Neural progenitor cell (in vitro differentiated cells): ENCODE measurements at places on chromosomes 12 and 14.

DNA sequence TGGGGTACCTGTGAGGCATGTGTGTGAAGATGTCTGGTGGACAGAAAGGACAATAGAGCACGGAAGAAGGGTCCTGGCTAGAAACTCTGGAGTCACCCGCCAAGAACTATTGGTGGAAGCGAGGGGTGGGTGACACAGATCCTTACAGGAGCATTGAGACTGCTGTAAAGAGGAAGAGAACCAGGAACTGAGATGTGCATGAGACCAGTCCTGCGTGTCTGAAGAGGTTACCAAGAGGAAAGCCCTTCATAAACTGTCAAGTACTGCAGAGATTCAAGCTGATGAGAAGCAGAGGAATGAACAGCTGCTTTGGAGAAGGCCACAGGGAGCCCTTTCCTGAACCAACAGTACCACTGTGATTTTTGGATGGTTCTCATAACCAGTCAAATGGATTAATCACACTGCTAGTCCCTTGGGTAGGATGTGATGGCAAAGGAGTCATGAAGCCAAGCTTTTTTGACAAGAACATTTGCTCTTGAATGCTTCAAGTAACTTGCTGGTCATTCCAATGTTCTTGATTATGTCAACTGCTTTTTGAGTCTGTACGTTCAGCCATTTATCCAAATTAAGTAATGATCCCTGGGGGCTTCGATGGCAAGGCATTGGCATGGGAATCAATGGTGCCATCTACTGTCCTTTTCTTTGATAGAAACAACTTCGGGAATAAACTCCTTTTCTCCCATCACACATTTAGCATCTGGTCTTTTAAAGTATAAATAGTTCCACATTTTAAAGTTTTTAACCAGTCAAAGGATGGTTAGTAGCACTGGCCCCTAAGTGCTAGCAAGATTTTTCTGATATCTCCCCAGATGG is 42.9 kb downstream of the GPR135 start:
- peak; percentile 19 for DNase-seq

GRCh38 chr12:76836633-76837032 is 42.2 kb downstream of the CSRP2 start:
- DNase-seq = no peak

DNA sequence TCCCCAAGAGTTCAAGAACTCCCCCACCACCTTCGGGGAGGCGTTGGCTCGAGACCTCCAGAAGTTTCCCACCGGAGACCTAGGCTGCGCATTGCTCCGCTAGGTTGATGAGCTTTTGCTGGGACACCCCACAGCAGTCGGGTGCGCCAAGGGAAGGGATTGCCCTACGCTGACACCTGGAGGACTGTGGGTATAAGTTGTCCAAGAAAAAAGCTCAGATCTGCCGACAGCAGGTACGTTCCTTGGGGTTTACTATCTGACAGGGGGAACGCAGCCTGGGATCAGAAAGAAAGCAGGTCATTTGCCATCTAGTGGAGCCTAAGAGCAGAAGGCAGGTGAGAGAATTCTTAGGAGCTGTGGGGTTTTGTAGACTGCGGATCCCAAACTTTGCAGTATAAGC is 98.8 kb downstream of the FRMD6 start:
- DNase-seq = peak; percentile 28

DNA sequence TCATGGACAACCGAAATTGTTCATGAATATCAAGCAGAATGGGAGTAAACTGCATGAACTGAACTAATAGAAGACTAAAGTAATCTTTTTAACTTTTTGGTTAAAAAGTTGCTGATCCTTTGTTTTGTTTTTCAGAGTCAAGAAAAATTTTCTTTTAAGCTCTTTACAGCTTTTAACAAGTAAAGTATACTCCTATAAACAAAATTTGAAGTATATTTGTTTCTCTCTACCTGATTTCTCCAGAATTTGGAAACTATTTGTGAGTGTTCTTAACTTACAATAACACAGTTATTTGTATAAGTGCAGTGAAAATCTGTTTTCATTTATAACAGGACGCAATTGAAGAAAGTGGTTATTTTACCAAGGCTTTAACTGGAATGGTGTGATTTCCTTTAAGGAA is 12.2 kb upstream of the LRRK2 start:
- no peak for DNase-seq

DNA sequence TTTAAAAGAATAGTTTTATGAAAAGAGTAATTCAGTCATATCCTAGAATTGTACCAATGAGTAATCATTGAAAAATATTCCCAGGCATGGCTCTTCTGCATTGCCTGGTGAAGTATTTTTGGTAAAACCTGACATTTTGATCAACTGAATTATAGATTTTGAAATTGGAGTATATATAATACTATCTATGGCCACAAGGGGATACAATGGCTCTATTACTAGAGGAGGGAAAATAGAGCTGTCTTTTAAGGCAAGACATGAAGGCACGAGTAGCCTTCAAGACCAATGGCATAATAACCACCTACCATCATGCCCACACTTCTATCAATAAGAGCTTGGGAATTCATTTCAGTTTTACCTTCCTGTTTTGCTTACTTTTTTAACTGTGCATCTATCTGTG is 1241.4 kb upstream of the TMEM132C start:
- DNase-seq = no peak

DNA sequence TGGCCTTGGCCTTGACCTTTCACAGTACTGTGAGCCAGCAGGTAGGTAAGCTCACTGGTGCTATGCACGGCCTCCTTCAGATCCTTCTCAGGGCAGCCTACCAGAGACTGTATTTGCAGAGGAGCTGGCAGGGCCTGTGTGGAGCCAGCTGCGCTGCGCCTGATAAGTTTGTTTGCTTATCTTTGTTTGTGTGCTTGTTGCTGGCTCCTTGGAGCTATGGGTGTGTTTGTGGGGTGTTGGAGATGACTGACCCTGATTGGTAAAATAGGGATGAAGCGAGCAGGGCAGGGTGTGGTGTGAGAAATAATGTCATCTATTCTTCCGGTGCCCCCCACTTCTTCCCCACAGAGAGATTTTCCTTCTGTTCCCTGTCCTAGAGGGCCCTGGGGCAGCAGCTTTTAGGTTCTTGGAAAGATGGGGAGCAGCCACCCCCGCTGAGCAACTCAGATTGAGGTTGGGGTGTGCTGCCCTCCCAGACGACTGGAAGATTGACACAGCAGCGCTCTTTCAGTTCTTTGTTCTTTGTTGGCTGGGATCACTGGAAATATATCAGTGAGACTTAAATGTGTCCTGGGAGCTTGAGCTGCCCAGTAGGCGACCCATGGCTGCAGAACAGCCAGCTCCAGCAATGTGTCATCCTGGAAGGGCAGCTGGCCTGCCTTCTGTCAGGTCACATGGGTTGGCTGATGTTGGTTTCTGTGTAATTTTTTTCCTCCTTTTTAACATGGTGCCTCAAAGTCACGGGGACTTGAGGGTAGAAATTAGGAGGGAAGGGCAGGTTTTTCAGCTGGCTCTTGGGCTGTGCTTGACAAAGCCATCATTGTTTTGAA is 19.6 kb downstream of the MLXIP start:
- DNase-seq = no peak

- DNase-seq = no peak
Measured at GRCh38 chr14:88791252-88791621, 1.5 kb downstream of the EML5 start.

DNA sequence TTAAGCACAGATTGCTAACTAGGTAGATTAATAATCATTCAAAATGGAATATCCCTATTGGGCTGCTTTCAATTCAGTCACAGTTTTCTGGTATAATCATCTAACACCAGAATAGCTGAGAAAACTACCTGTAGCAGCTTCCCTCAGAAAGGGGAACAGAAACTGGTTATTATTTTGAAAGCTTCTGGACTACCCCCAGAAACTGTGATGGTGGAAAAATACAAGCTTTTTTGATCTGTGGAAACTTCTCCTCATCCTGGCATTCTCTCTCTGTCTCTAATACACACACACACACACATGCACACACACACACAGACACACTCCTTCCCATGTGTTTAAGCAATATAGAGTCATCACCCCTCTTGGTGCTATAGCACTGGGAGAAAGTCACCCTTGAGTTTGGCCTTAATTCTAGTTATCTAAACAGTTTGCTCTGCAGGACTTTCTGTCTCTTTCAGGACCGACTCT is 251.5 kb upstream of the LMO3 start:
- no peak for DNase-seq

GRCh38 chr12:22355011-22355580 is 20.6 kb upstream of the ST8SIA1 start:
- no peak for DNase-seq

DNA sequence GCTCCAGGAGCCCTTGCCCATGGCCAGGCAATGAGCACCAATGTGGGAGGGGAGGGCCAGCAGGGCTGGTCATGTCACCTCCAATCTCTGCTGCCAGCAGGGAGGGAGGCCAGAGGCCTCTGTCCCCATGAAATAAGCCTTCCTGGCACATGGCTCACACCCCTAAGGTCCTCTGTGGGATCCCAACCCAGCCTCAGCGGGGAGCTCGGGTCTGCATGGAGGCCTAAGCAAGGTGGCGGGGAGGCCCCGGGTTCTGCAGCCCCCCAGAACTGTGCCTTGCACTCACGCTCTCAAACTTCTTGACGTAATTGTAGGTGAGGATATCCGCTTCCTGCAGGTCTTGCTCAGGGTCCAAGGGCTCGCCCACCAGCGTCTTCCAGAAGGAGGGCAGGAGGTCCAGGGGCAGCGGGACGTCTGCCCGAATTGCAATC is 41.7 kb downstream of the TRAFD1 start:
- no peak for DNase-seq

- DNase-seq = peak; percentile 20
Measured at GRCh38 chr14:58769011-58769643, 131.4 kb downstream of the DACT1 start.

DNA sequence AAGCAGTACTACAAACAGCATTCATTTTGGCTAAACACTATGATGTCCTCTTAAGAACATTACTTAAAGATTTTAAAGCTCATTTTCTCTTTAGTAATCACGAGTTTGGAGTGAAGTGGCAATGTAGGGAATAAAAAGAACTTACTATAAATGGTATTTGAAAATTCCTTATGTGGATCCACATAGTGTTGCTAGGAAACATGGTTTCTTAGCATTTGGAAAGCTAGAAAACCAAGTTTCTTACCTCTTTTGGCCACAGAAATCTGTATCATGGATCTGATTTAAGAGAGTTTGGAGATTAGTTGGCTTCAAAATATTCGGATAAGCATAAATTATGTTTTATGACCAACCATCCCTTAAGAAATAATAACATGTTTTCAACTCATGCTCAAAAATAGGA is 337.7 kb upstream of the GARIN6 start:
- no peak for DNase-seq

GRCh38 chr12:2613326-2614073 is 181.3 kb upstream of the FKBP4 start:
- no peak for DNase-seq

- DNase-seq = no peak
Measured at GRCh38 chr12:46657453-46658411, 168.1 kb downstream of the SLC38A4 start.

- DNase-seq = no peak
Measured at GRCh38 chr12:88325076-88325815, 183.1 kb downstream of the TMTC3 start.

DNA sequence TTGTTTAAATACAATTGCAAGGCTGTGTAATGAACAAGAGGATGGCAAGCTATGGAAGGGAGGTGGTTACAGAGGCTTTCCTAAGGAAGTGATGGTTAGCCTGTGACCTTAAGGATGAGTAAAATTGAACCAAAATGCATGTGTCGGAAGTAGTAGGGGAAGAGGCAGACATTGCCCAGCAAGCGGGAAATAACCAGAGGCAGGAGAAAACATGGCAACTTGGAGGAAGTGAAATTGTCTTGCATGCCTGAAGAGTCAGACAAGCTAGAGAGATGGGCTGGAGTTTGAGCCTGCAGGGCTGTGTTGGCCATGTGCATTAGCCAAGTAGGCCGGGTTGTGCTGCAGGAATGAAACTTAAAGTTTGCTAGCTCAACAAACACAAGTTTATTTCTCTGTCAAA is 96.2 kb downstream of the BTG1 start:
- DNase-seq = no peak

DNA sequence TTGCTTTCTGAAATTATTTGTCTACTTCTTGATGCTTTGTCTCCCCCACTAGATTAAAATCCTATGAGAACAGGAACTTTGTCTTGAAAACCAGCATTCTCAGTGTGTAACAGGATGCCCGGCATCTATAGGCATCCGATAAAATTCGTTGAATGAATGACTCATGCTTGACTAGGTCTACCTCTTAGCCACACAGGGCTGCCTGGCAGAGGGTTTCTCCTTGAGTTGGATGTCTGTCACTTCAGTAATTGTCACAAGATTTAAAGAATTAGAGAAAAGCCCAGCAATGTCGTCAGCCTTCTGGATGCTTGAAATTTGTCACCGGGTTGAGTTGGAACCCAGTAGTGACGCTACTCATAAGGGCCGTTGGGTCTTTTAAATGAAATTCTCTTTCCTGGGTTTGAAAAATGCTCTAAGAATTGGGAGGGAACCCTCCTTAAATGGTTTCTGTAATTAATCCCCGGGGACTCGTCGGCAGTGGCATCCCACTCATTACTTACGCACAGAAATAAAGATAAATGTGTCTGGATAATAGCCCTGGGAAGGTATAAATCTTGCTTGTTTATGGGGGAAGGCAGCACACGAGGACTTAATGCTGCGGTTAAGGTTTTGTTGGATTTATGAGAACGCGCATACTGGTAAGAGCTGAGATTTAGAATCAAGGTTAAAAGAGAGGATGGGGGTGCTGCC is 194.1 kb downstream of the AACS start:
- DNase-seq = no peak

GRCh38 chr12:118430516-118430915 is 54.2 kb downstream of the SUDS3 start:
- DNase-seq = no peak

DNA sequence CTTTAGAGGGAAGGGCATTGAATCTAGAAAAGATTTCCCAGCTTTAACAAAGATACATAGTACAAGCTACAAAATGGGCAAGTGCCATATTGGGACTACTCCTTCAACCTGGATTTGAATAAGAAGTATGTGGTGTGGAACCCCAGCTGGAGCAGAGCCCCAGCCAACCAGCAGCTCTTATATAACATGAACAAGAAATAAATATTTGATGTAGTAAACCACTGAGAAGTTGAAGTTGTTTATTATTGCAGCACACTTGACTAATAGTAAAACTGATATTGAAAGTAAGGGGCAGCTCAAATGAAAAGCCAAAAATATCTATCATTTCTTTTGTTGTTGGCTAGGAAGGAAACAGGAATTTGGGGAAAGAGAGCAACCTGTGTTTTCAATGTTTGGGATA is 701.8 kb downstream of the TMTC2 start:
- no peak for DNase-seq

DNA sequence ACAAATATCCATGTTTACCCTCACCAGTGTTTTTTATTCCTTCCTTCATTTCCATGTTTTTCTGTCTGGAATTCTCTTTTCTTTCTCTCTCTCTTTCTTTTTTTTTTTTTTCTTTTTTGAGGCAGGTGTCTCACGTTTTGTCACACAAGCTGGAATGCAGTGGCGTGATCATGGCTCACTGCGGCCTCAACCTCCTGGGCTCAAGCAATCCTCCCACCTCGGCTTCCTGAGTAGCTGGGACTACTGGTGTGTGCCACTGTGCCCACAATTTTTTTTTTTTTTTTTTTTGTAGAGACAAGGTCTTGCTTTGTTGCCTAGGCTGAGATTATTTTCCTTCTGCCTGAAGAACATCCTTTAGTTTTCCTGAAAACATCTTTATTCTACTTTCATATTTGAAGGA is 15.0 kb upstream of the AMIGO2 start:
- no peak for DNase-seq
